Upper lobe of right lung (tissue), 1 donor: ENCODE measurements at places on chromosomes 16 and 17.

GRCh38 chr17:50487213-50488096 is 8.8 kb downstream of the RSAD1 start:
- no peak overlapping the region for H3K27ac ChIP-seq
- H3K36me3 ChIP-seq = peaks cover 28% of the 10 kb centered on the region
- no peak overlapping the region for H3K4me3 ChIP-seq
- no peaks in the 10 kb centered on the region for H3K4me1 ChIP-seq

DNA sequence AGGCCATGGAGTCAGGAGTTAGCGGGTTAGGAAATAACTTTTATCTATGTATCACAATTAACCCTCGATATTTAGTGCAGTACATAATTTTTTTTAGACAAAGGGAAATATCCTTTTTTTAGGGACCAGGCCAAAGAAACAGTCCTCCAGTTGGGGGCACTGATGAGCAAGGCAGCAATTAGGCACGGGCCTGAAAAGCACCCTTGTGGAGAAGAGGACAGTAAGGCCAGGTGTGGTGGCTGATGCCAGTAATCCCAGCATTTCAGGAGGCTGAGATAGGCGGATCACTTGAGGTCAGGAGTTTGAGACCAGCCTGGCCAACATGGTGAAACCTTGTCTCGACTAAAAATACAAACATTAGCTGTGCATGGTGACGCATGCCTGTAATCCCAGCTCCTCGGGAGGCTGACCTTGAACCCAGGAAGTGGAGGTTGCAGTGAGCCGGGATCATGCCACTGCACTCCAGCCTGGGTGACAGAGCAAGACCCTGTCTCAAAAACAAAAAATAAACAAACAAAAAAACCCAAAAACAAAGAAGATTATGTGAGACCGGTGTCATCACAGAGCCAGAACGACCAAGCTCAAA is 158.3 kb upstream of the NOL11 start:
- H3K4me3 ChIP-seq = no peak overlapping the region
- no peaks in the 10 kb centered on the region for H3K27me3 ChIP-seq
- DNase-seq = no peak
- H3K4me1 ChIP-seq = no peaks in the 10 kb centered on the region
- H3K36me3 ChIP-seq = no peaks in the 10 kb centered on the region
- H3K27ac ChIP-seq = no peak overlapping the region

DNA sequence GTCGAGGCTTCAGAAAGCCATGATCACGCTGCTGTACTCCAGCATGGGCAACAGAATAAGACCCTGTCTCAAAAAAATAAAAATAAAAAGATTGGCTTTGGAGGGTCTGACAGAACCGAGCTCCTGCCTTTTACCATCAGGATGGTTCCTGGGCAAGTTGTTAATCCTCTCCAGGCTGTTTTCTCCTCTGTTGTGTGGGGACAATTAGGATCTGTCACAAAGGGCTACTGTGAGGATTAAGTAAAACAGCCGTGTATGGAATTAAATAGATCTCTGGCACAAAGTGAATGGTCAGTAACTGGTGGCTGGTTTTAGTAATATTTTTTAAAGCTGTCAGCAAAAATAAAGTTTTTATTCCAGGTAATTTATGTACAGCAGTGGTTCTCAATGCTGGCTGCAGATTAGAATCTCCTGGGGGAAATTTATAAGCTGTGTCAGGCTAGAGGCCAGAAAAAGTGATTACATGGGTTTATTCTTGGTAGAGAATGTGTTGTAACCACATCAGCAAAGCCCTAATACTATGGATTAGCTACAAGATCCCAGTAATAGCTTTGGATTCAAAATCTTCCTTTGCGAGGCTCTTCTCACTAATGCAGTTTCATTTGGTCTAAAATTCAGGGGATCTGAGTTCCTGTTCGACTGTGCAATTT is 47.2 kb downstream of the GPRC5B start:
- peaks cover 2% of the 10 kb centered on the region for H3K4me1 ChIP-seq
- H3K4me3 ChIP-seq = no peak overlapping the region
- no peak for DNase-seq
- no peak overlapping the region for H3K27ac ChIP-seq
- H3K27me3 ChIP-seq = no peaks in the 10 kb centered on the region

DNA sequence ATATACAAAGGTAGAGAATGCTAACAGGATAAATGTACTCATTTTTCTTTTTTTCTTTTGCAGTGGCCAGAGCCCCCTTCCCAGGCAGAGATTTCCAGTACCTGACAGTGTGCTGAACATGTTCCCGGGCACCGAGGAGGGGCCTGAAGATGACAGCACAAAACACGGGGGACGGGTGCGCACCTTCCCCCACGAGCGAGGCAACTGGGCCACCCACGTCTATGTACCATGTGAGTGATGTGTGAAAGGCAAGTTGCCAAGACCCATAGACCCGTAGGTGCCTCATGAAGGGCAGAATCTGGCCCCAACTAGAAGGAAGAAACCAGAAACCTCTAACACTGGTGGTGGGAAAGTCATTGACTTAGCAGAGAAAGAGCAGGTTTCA is 1.2 kb downstream of the USB1 start:
- no peak overlapping the region for H3K27ac ChIP-seq
- H3K27me3 ChIP-seq = no peaks in the 10 kb centered on the region
- no peak for DNase-seq
- no peak overlapping the region for H3K4me3 ChIP-seq
- peaks cover 6% of the 10 kb centered on the region for H3K36me3 ChIP-seq
- peaks cover 28% of the 10 kb centered on the region for H3K4me1 ChIP-seq

GRCh38 chr17:61897548-61898180 is 30.1 kb downstream of the INTS2 start:
- no peaks in the 10 kb centered on the region for H3K4me1 ChIP-seq
- no peak for DNase-seq
- peaks cover 87% of the 10 kb centered on the region for H3K36me3 ChIP-seq
- no peaks in the 10 kb centered on the region for H3K27me3 ChIP-seq

- H3K27me3 ChIP-seq = no peaks in the 10 kb centered on the region
- H3K4me3 ChIP-seq = no peak overlapping the region
- H3K4me1 ChIP-seq = peaks cover 58% of the 10 kb centered on the region
These were observed 71.3 kb downstream of the NEUROD2 start for GRCh38 chr17:39536468-39536867.

- no peak overlapping the region for H3K27ac ChIP-seq
- peaks cover 47% of the 10 kb centered on the region for H3K4me1 ChIP-seq
- no peak overlapping the region for H3K4me3 ChIP-seq
- H3K36me3 ChIP-seq = no peaks in the 10 kb centered on the region
- DNase-seq = no peak
These were observed 1.1 kb downstream of the MC1R start for GRCh38 chr16:89919535-89920406.

DNA sequence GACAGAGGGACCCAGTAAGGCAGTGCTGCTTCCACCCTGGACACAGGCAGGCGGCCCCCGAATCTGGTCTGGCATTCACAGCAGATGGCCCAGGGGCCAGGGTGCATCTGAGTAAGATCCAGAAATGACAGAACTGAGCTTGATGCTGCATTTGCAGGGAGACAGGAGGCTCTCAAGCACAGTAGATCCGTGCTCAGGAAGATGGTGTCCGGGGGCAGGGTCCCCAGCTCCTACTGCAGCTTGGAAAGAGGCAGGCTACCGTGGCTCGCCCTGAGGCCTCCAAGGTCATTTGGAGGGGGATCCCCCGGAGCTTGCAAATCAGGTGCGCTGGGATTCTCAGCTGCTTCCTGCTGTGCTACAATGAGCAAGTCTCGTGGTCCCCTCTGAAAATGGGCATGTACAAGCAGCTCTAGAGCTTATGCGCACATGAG is 2.2 kb downstream of the C16orf95 start:
- H3K27me3 ChIP-seq = no peaks in the 10 kb centered on the region
- H3K27ac ChIP-seq = no peak overlapping the region
- no peak for DNase-seq
- no peaks in the 10 kb centered on the region for H3K36me3 ChIP-seq
- peaks cover 13% of the 10 kb centered on the region for H3K4me1 ChIP-seq

- H3K36me3 ChIP-seq = no peaks in the 10 kb centered on the region
- no peak overlapping the region for H3K27ac ChIP-seq
- no peaks in the 10 kb centered on the region for H3K4me1 ChIP-seq
These were observed 10.1 kb downstream of the SNX29 start for GRCh38 chr16:11986521-11987057.

DNA sequence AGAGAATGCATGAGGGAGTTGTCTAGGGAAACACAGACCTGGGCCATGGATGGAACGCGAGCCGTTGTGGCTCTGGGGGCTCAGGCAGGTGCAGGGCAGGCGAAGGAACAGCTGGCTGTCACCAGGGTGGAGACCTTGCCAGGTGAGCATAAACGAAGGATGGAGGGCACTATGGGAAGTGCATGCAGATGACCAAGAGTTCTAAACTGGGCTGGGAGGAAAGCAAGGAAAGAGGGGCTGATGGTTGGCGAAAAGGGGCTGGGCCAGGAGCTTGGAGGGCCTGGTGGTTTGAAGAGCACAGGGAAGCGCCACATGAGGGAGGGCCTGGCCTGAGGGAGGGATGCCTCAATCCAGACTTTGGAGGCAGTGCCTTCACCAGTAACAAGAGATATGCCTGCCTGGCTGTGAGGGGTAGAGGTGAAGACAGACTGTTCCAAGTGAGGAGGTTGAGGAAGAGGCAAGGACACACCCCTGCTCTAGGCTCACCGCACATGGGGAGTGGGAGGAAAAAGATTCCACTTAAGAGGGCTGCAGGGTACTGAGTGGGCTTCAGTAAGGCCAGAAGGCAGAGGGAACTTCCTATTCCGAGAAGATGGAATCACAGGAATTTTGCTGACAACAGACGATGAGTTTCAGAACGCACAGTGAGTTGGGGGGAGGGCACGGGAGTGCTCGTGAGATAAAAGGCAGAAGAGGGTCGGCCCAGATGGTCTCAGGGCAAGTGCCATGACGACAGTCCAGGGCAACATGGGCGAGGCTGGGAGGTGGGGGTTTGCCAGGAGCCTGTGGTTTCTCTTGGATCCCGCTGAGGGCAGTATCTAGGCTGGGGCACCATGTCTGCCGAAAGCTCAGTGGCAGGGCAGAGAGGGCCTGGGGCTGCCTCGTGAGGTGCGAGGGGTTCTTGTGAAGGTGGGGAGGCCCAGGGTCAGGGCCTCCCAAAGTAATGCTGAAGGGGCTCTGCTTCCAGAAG is 20.6 kb downstream of the B9D1 start:
- no peak overlapping the region for H3K4me3 ChIP-seq
- H3K36me3 ChIP-seq = no peaks in the 10 kb centered on the region
- no peaks in the 10 kb centered on the region for H3K27me3 ChIP-seq
- peaks cover 10% of the 10 kb centered on the region for H3K4me1 ChIP-seq
- H3K27ac ChIP-seq = no peak overlapping the region
- peak; percentile 59 for DNase-seq

GRCh38 chr16:68833251-68833650 is 10.1 kb upstream of the TANGO6 start:
- DNase-seq = no peak
- no peak overlapping the region for H3K27ac ChIP-seq

DNA sequence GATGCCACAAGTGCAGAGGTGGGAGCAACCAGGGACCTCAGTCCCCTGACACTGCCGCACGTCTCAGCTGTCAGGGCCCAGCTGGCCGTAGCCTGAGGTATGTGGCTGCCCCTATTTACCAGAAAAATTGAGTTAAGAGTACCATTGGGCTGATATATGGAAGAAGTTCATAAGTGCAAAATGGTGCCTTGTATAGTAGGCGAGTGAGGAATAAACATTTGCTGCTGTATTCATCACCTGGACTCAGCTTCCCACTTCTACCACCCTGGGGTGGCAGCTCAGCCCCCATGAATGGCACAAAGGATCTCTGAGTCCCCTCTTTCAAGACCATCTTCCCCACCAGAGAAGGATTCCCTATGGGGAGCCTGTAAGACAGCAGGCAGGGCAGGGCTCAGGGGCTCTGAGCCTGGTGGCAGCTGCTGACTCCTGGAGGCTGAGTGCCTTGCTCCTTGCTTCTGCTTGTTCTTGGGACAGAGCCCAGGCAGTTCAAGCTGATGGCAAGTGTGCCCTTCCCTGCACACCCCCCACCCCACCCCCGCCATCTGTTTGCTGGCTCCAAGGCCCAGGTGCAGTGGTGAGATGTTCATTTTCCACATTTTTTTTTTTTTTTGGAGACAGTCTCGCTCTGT is 29.0 kb downstream of the TRPV2 start:
- no peaks in the 10 kb centered on the region for H3K27me3 ChIP-seq
- H3K36me3 ChIP-seq = peaks cover 73% of the 10 kb centered on the region
- no peak overlapping the region for H3K27ac ChIP-seq
- no peak overlapping the region for H3K4me3 ChIP-seq

GRCh38 chr16:51150165-51150887 is 744 bp downstream of the SALL1 start:
- H3K4me3 ChIP-seq = no peak overlapping the region
- no peaks in the 10 kb centered on the region for H3K36me3 ChIP-seq
- no peak for DNase-seq
- peaks cover 13% of the 10 kb centered on the region for H3K4me1 ChIP-seq

DNA sequence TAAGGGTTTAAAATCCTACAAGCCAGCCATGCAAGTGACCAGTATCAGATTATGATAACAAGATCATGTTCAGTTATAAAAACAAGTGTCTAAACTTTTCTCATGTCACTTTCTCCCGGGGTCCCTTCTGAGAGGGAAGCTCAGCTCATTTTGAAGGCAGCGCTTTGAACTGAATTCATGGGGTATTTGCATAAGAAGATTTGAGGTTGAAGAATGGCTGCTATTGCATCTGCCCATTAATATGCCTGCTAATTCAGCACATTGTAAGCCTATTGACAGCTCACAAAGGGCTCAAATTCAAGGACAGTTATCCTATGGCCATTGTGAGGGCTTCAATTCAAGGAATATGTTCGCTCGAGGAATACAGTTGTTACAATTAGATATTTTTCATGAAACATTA is 290.2 kb upstream of the IRX3 start:
- H3K4me1 ChIP-seq = no peaks in the 10 kb centered on the region
- H3K4me3 ChIP-seq = no peak overlapping the region
- no peaks in the 10 kb centered on the region for H3K36me3 ChIP-seq
- no peak for DNase-seq
- H3K27me3 ChIP-seq = peaks cover 24% of the 10 kb centered on the region

DNA sequence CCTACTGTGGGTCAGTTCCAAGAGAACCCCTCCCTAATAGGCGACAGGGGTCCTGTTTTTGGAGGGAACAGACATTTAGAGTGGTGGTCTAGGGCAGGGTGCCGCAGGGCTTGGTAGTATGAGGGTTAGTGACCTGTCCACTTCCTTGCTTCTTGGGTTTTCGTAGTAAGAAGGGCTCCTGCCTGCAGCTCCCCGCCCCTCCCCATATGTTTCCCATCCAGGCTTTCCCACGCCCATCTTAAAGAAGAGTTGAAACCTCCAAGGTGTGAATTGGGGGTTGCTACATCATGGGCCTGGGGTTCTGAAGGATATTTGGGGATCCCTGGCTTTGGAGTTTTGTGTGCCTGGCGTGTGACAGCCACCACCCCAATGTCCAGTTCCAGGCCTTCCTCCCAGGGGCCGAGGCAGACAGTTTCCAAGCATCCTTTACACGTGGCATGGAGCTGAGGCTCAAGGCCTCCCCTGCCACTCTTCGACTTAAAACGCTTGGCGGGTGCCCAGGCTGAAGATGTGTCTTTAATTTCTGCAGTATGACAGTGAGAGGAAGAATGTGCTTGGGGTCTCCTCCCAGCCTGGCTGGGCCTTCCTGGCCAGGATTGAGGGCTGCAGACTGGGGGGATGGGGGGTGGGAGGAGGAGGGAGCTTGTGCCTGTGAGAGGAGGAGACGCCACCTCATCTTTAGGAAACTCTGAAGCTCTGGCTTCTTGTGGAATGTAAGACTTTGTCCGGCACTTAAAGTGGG is 2.3 kb upstream of the COL1A1 start:
- H3K27me3 ChIP-seq = peaks cover 13% of the 10 kb centered on the region
- H3K27ac ChIP-seq = no peak overlapping the region
- peaks cover 9% of the 10 kb centered on the region for H3K4me1 ChIP-seq
- H3K36me3 ChIP-seq = no peaks in the 10 kb centered on the region
- H3K4me3 ChIP-seq = no peak overlapping the region
- no peak for DNase-seq

- H3K36me3 ChIP-seq = peaks cover 13% of the 10 kb centered on the region
- peak; percentile 82 for DNase-seq
- H3K27me3 ChIP-seq = peaks cover 5% of the 10 kb centered on the region
- peak overlapping the region; percentile 70 for H3K27ac ChIP-seq
- peaks cover 36% of the 10 kb centered on the region for H3K4me1 ChIP-seq
These were observed 26.3 kb downstream of the ARHGAP23 start for GRCh38 chr17:38454532-38454931.
